SIG-M5 (cell line): ENCODE measurements at places on chromosomes 3 and 15.

GRCh38 chr15:25244731-25245585 lies 193.9 kb downstream of the UBE3A start:
- DNase-seq, result no peak

DNA sequence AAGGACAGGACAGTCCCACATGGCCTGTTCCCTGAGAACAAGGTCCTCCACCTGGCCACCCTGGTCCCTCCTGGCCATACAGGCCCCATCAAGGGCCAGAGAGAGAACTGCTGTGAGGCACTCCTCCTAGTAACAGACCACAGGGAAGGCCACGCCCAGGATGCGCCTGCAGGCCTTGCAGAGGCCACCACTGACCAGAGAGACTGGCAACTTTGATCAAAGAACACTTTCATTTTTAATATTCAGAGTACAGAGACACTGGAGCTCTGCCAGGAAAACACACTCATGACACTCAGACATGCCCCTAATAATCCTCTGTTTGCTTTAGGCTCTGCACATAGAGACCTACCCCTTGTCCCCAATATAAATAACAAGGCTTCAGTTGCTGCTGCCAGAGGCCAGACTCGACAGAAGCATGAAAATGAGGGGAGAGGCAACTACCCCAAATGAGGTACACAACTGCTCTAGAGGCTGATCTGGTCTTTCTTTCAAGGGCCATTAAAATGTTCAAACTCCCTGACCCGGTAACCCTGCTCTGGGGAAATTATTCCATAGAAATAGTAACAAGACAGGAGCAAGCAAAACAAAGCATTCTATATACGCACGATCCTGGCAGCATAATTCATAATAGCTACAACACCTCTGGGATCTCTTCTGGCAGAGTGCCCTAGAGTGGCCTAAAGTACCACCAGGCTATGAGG lies 44.8 kb downstream of the CCDC12 start:
- DNase-seq, result no peak

DNA sequence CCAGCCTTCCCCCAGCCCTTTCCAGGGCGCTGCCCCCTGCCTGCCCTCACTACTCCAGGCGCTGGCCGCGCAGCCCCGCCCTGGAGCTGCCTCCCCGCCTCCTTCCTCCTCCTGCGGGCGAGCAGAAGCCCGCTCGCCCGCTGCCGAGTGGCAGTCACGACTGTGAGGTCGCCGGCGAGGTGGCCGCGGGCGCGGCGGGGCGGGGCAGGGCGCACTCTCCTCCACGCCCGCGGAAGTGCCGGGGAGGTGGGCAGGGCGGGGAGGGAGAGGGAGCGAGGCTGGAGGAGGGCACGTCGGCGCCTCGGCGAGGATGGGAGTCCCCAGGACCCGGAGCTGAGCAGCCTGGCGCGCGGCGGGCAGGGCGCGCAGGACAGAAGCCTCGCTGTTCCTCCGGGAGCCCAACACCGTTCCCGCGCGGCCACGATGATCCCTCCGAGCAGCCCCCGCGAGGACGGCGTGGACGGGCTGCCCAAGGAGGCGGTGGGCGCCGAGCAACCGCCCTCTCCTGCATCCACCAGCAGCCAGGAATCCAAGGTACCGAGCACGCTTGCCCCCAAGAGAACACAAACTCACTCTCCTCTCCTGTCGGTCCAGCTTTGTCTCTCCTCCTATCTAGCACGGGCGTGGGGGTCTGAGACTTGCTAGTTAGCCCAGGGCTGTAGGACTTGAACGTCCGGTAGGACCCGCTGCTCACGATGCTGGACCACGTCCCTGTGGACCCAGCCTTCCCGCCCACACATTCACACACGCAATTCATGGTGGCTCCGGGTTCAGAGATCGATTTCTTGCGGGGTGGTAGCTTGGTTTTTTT lies at the start of gene STAC:
Gene STAC (plus strand): TSS at position 284 of the 811 bp plus-strand sequence. CDS start 140 bp downstream, at position 424.
- no peak for DNase-seq

- DNase-seq, result no peak
These were observed 39.3 kb downstream of the PLD1 start for GRCh38 chr3:171770689-171771620.

DNA sequence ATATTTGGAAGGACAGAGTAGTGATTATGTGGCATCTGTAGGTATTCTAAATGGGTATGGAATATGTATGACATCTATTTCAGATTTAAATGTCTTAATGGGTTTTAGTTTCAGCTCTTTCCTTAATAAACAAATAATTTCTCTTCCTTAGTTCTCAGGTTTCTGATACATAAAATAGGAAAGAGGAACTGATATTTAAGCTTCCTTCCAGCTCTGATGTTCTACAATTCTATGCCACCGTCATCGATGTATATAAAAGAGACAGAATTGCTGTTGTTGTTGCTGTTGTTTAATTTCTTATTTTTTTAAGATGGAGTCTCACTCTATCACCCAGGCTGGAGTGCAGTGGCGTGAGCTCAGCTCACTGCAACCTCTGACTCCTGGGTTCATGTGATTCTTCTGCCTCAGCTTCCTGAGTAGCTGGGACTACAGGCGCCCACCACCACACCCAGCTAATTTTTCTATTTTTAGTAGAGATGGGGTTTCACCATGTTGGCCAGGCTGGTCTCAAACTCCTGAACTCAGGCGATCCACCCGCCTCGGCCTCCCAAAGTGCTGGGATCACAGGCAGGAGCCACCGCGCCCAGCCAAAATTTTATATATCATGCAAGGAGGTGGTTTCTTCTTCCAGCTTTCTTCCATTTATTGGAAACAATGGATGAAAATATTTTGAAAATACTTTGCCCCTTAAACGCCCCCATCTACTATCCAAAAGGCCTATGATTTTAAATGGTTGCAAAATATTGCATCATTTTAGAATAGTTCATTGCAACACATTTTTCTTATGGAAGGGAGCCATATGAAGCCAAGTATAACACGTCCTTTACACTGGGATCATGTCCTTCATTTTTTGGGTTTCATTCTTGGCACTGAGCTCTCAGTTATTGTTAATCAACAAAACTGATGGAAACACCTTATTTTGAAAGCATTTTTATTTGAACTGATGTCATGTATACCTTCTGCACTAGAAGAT lies 13.9 kb upstream of the C15orf61 start:
- DNase-seq, result no peak
